Midbrain (tissue), 1 donor: ENCODE measurements at places on chromosomes 5 and 9.

DNA sequence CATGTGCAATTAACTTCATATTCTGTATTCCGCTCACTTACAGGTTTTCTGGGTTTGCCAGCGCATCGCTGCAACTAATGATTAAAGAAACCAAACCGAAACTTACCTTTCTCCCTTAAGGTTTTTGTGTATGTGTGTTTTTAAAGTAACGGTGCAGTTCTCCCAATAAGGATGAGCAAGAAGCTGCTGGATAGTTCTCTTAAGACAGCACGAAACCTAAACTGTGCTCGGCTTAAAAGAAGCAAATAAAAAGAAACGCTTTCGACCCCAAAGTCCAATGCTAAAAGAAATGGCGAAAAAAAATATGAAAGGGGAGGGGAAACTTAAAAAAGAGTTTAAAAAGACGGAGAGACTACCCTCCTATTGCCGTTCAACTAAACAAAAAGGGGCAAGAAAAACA lies 340 bp downstream of the ELAVL2 start:
- DNase-seq = no peak

- no peak for DNase-seq
These were observed 130.3 kb downstream of the NSG2 start for GRCh38 chr5:174175716-174176268.

DNA sequence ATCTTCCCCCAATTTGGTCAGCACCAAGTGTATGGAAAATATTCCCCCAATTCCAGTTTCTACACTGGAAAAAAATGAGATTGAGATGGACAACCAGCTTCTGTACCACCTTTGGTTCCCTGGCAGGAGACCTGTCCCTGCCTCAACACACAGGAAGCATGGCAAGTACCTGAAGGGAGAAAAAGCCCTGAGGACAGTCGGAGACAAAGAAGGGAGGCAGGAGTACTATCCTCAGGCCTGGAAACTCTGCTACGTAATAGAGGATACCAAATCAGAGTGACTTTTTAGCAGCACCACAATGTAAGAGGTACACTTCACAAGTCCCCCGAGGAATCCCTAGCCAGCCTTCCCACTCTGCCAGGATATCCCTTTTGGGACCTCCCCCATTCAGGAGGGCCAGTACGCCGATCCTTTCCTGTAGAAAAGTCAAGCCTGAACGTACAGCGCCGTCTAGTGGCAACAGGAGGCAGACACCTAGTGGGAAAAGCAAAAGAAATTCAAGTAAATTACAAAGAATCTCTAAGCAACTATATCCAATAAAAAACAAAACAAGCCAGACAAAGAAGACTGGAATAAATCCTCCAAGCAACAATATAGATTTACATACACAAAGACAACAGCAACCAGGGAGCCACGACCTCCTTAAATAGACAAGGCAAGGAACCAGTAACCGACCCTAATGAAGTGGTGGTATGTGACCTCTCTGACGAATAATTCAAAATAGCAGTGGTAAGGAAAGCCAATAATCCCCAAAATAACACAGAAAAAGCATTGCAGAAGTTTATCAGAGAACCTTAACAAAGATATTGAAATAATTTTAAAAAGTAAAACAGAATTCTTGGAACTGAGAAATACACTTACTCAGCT lies 63.3 kb upstream of the SLCO6A1 start:
- DNase-seq = no peak

- no peak for DNase-seq
These were observed 2.2 kb upstream of the ICE1 start for GRCh38 chr5:5420251-5420650.

- DNase-seq = no peak
These were observed 1066.3 kb upstream of the NUDT12 start for GRCh38 chr5:104628911-104629310.

DNA sequence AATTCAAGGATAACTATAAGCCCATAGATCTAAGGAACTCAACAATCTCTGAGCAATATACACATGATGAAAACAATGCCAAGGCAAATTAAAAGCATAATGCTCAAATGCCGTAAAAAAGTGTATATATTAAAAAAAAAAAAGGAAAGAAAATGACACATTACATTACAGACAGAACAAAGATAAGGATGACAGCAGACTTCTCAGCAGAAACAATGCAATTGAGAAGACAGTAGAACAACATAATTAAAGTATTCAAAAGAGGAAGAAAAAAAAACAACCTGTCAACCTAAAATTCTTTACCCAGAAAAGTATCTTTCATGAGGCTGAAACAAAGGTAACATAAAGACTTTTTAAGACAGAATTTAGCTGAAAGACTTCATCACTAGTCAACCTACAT lies 591.7 kb downstream of the ZNF608 start:
- no peak for DNase-seq

DNA sequence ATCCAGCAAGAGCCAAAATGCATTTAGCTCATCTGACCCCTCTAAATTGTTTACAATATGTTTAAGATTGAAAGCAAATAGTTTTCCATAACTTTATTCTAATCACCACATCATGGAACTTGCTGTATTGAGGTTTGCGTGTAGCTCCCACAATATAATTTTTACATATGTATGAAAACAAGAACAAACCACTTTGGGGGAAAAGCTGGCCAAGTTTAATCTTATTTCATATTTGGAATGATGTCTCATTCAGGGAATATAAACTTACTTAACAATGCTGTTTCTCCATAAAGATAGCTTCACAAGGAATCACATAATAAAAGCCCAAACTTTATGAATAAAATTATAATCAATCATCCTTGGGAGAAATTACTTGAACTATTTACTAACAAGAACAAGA lies 194.6 kb upstream of the PCSK5 start:
- DNase-seq = no peak

- DNase-seq = no peak
These were observed 25.7 kb downstream of the PUM3 start for GRCh38 chr9:2817999-2818803.

- no peak for DNase-seq
These were observed 37.0 kb downstream of the AFF4 start for GRCh38 chr5:132926437-132926836.

DNA sequence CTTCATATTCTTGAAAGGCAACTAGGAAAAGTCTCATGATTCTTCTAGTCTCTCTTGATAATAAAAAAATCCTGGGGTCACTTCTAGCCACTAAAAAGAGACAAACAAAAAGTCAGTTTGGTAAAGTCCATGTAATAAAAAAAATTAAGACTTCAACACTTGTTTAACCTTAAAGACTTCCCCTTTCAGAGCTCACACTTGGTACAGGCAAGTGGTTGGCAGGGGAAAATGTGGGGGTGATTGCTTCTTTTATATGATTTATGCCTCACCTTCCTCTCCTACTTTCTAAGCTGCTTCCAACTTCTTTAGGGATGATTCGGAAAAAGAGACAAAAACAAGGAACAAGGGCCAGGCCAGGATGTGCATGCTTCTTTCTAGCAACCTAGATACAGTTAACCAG lies 5.1 kb upstream of the ERCC6L2 start:
- no peak for DNase-seq

DNA sequence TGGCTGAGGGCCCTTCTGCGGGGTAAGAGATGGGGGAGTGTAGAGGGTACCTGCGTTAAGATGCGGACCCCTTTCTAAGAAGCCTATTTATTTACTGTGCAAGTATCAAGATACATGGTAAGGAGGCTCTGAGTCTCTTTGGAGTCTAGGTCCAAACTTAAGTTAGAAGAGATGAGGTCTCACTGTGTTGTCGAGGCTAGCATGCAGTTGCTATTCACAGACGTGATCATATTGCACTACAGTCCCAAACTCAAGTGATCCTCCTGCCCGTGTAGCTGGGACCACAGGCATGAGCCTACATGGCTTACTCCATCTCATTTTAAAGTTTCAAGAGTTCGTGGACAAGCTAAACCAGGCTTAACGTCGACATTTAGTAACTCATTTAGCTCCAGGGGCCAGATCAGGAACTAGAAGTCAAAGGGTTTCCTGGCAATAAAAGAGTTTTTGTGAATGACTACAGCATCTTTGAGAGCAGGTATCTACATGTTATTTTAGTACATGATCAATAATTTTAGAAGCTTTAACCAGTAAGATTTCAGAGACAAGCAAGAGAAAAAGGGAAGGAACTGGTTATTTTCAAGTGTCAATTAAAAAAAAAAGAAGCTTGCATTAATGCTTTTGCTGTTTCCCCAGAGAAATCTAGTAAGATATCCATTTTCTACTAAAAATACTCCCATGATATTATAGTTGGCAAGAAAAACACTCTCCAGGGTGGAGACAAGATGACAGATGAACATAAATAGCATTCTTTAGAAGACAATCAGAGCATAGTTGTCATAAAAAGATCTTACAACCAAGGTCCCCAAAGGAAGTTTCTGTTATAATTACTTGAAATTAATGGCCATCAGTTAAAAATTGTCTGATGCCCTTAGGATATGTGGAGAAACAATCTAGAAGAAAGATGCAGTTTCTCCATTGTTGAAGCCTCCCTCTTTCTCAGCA lies 141.3 kb downstream of the SCAMP1 start:
- no peak for DNase-seq

DNA sequence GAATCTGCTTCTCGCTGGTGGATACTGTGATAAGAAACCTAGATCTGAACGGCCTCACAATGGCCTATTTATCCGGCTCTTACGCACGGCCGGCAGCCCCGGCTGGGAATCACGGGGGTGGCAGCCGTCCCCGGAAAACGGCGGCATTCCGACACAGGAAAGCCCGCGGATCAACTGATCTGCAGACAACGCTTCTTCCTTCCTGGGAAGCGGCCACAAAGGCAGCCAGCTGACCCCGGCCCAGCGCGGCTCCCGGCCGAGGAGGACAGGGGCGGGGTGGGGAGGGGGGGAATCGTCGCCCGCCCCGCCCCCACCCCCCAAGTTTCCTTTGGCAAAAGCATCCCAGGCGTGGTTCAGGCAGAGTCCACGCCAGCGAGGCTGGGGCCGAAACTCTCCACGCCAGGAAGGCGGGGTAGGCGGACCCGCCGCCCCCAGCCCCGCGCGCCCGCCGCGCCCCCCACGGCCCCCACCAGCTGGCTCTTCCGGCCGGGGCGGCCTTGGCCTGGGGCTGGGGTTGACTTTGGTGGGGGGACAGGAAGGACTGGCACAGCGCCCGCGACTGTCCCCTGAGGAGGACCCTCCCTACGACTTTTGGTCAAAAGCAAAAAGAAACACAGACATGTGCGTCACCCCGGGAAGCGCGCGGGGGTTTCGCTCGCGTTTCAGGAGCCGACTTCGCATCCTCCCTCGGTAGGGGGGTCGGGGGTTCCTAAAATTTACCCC lies 247.7 kb upstream of the ANKRD55 start:
- peak; percentile 74 for DNase-seq

- no peak for DNase-seq
These were observed 262.5 kb downstream of the NFIB start for GRCh38 chr9:14051419-14051818.

DNA sequence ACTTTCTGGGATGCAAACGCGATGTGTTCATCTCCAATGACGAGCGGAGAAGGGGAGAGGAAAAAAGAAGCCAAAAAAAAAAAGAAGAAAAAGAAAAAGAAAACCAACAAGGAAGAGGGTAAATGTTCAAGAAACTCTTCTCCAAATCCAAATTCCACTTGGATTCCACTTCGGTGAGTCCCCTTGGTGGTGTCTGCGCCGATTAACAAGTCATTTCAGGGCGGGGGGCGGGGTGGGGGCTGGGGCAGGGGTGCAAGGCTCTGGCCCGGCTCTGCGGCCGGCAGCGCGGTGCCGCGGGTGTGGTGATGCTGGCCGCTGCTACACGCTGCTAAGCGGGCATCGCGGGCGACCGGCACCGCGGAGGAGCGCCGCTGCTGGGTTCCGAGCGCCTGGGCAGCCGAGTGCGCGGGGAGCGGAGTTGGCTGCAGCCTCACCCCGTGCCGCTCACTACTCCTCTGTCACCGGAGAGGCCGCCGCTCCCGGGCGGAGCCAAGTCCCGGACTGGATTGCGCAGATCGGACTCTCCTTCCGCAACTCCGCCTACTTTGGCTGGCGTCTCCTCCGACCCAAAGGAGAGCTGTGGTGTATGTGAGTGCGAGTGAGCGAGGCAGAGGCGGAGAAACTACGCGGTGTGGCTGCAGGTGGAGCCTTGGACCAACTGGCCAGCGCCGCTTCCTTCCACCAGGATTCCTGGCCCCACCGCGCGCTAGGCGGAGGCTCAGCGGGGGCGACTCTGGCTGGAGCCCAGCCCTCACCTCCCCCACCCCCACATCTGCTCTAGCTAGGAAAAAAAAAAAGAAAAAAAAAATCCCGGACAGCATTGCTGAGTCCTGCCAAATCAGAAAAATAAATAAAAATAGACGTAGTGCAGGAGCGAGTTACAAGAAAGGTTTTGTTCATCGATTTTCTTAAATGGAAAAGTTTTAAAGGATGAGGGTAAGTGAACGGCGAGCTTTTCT lies at the start of gene SEMA6A:
Gene SEMA6A, minus strand, starts transcription at position 457 of the 959 bp plus-strand sequence. CDS start 69,879 bp downstream, outside the sequence.
- DNase-seq = peak; percentile 92

GRCh38 chr5:73116506-73116905 lies 3.9 kb upstream of the TMEM171 start:
- no peak for DNase-seq

GRCh38 chr9:118665226-118665919 lies 703.9 kb downstream of the BRINP1 start:
- DNase-seq = no peak

DNA sequence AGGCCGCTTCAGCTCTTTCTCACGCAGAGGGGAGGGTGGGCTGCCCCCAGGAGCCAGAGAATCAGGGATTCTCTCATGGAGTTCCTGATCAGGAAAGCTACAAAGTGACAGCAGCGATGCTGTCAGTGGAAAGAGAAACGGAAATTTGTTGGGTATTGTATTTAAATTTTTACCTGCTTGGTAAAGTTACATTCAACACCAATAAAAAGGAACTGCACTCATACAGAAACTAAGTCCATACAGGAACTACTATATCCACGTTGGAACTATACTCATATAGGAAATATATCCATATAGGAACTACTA lies 325.5 kb upstream of the IRX4 start:
- no peak for DNase-seq

- no peak for DNase-seq
These were observed 71.5 kb downstream of the ANKRD33B start for GRCh38 chr5:10635257-10635866.

DNA sequence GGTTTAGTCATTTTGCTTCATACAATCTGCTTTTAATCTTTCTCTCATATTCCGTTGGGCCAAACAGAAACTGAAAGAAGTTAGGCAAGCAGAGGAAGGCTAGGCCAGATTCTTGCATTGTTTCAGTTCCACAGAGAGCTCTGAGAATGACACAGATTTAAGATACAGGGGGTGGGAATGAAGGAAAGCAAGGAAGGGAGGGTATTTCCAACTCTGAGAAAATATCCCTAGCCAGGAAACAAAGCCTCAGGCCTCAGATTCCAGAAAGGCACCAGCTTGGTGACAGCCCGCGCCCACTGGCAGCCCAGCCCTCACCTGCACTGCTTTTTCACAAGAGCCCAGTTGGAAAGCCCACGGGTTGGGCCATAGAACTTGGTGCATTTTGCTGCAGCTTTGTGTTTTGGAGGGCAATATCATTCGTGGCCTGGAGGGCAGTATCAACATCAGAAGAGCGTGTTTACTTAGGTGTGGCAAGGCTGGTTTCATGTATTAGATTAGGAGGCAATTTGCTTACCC lies 63.5 kb downstream of the ENC1 start:
- DNase-seq = no peak

GRCh38 chr9:119839888-119840287 lies 470.7 kb upstream of the BRINP1 start:
- no peak for DNase-seq
